ENCODE measurements at places on chromosomes 5 and 9.
A peak's percentile ranks its signal among the peaks of the same experiment; 100 is the strongest.

- no peak for DNase-seq
Observed at GRCh38 chr5:4802044-4802443, 338.1 kb upstream of the ADAMTS16 start.

DNA sequence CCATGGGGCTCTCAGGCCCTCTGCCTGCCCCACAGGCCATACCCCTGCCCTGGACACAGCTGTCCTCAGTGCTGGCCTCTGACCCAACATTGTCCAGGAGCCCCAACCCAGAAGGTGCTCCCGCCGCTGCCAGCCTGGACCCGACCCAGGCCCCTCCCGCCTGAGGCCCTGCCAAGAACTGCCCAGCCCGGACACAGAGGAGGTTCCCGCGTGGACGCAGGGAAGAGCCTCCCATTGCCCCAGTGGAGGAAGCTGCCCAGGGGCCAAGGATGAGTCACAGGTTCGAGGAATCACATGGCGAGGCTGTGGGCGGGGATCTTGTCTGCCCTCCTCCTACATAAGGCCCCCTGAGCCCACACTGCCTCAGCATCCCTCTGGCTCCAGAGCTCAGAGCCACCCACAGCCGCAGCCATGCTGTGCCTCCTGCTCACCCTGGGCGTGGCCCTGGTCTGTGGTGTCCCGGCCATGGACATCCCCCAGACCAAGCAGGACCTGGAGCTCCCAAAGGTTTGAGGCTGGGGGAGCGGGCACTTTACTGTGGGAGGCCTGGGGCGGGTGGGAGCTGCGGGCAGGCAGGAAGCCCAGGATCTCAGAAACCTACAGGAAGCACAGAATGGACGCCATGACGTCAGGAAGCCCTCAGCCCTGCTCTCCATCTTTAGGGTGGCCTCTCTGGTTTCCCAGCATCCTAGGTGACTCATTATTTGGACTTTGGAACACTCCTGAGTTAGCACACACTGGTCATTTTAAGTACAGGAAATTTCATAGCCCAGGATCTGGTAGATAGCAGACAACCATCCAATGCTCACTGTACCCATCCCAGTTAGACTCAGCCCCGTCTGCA is at the start of gene PAEP:
Gene PAEP (plus strand): TSS at position 366 of the 844 bp plus-strand sequence.
- DNase-seq: no peak

- no peak for DNase-seq
Observed at GRCh38 chr9:69933445-69933844, 110.2 kb upstream of the MAMDC2 start.

- DNase-seq: peak; percentile 75
Observed at GRCh38 chr9:121344184-121344583, 25.9 kb downstream of the STOM start.

DNA sequence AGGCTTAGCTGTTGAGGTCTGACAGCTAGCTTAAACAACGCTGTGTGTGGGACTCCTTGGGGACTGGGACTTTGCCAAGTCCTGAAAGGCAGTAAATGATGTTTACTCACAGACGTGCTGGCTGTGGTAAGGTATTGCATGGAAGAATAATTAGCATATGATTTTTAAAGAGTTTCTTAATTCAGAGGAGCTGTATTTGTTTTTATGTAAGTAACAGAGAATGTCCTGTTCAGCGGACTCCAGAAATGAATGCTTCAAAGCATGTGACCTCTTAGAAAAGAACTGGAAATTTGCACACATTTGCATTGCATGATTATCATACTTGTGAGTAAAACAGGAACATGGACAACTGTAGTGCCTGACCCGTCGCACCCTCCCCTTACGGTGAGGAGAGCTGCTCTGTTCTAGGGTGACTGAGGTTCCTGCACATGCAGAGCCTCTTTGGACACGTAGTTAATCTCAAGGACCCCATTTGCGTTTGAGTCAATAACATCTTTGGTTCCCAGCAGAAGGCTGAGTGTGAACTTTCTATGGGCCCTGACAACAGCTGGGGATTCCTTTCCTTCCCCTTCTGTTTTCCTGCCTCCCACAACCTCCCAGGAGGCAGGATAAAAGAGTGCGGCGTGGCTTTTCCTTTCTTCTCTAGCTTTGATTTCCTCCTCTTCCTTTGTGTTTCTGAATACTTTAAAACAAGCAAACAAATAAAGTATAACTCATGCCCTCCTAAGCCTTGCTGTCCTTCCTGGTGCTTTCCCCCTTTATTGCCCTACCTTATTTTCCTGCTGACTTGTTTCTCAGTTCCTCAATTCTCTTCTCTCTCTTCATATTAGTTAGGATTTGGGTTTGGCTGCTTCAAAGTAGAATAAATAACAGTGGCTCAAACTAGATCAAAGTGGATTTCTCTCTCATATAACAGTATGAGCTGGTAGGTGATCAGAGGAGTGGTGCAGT is 157.2 kb upstream of the CD180 start:
- DNase-seq: peak; percentile 70

GRCh38 chr5:30561771-30562170 is 631.7 kb upstream of the CDH6 start:
- no peak for DNase-seq

DNA sequence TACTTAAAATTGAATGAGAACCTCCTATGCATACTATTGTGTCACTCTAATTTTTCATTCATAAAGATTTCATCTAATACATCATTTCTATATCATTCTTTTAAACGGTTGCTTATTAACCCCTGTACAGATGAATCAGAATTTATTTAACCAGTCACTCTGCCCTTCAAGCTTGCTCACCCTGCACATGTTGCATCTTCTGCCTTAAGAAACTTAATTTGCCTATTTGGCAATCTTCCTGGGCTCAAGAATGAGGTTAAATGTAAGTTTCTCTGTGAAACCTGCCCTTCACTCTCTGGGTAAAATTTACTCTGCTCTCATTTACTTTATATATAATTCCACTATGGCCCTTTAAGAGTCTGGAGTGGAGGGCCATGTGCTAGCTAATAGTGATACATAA is 434.7 kb upstream of the ZNF608 start:
- no peak for DNase-seq

DNA sequence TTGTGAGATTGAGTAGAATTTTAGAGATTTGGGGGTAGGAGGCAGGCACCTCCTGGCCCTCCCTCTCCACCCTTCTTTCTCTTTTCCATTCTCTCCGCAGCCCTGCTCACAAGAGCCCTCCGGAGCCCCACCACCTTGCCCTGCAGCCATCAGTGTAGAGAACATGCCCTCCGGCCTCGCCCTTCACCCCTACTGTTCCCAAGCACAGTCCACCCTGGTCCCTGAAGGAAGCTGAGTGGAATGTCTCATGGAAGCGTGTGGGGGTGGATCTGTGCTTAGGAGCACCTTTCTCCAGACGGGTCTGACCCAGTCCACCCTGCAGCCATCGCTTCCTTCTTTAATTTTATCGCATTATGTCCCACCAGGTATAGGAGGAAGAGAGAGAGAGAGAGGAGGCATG is 267.1 kb downstream of the NSG2 start:
- DNase-seq: no peak

DNA sequence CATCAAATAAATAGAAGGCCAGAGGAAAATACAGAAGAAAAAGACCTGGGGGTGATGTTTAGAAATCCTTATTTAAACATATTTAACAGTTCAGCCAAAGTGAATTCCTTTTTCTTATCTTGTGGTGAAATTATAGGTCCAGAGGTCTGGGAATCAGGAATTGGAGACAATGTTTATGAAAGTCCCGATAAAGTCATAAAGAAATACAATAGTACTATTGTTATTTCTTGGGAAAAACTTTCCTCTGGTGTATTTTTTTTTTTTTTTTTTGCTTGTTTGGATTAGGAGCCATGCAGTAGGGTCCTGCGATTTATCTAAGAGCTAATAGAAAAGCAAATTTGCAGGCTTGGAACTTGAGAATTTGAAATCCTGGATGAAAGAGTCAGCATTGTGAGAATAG is 426 bp downstream of the C7 start:
- DNase-seq: no peak

DNA sequence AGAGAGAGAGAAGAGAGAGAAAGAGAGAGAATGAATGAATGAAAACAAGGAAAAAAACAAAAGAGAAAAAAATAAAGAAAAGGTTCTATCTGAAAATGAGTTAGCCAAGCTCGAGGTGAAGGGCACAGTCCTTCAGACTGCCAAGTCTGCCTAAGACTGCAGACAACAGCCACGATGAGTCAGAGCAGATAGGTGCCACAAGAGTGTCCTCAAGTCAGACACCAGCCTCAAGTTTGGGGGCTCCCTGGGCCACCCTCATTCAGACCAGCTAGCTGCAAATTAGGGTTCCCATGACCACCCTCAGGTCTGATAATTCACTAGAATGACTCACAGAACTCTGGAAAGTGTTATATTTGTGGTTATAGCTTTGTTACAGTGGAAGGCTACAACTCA is 13.9 kb upstream of the HABP4 start:
- no peak for DNase-seq

GRCh38 chr5:33688066-33688465 is 203.7 kb downstream of the ADAMTS12 start:
- DNase-seq: no peak

DNA sequence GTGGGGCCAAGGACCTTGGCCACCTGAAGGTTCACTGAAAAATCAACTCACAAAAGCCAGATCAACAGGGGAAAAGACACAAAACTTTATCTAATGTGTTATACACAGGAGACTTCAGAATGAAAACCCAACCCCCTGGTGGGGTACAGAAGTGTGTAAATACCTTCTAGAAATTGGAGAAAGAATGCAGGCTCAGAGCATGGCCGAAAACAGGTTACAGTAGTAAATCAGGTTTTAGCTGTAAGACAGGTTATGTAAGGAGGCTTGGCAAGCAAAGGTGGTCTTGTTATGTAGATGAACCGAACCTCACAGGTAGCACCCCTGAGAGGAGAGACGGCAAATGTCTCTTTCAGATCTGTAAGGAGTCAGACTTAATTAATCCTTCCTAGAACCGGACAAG is 10.0 kb downstream of the CEMIP2 start:
- DNase-seq: peak; percentile 41

DNA sequence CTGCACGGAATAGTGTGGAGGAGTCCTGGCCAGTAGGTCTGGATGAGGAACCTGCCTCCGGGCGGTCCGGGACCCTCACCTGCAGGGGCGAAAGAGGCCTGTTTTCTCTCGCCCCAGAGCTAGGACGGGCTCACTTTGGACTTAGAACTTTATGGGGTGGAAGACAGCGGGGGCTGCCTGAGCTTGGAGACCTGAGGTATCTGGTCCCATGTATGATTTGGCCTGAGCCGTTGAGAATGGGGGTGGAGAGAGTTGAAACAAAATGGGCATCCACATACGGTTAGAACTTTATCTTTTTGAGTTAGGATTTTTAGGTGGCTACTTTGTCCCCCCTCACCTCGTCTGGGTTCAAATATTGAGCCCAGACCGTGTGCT is 681 bp upstream of the ETF1 start:
- peak; percentile 37 for DNase-seq

- no peak for DNase-seq
Observed at GRCh38 chr5:53323943-53324642, 156.3 kb upstream of the FST start.

DNA sequence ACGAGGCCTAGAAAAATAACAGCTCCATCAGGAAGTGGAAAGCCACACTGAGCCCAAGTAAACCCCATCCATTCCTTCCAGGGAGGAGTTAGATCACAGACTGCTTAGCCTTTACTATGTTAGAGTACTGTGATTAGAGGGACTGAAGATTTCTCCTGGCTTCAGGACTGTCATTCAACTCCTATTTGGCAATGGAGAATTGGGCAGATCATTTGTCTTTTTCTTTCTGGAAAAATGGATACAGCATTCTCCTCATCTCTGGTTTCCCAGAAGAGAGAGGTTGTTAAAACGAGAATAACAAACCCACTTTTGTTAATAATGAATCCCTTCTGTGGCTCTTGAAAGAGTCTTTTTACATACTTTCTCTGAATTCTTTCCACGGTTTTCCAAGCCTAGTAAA is 150.4 kb downstream of the GABRB2 start:
- DNase-seq: no peak

- no peak for DNase-seq
Observed at GRCh38 chr9:110997847-110998246, 40.4 kb downstream of the LPAR1 start.

DNA sequence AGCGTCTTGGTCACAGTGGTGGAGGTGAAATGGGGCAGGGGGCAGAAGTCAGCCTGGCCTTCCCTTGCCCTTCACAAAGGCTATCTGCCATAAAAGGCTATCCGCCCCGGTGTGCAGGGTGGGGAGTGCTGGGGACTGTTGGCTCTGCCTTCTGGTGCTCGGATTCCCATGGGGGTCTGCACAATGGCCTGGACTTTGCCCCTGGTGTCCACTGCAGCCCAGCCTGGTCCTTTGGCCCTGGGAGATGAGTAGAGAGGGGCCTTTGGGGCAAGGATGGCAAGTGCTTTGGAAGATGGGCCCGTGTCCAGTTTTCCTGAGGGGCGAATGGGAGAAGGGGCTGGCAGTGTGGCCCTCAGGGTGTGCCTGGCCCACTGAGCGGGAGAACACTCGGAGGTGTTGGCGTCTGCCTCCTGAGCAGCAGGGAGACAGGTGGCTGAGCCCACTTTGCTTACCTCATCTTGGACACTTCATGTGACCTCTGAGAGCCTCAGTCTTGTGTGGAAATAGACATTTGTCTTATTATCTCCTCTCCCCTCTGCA is 69.9 kb downstream of the HSPA4 start:
- DNase-seq: no peak

All from NCI-H1105 treated with DMSO at 0.1 percent for 48 hours (cell line).